ENCODE measurements at places on chromosomes 7 and 10. TPM values are rescaled to one million over a fixed set of nuclear protein-coding genes. Genes with fewer than 3 reads are reported as not detected.

GRCh38 chr7:84297616-84298015, 103.0 kb upstream of the SEMA3A start:
- DNase-seq = no peak

- DNase-seq = no peak
Measured at GRCh38 chr7:155198901-155199845, 98.5 kb upstream of the INSIG1 start.

DNA sequence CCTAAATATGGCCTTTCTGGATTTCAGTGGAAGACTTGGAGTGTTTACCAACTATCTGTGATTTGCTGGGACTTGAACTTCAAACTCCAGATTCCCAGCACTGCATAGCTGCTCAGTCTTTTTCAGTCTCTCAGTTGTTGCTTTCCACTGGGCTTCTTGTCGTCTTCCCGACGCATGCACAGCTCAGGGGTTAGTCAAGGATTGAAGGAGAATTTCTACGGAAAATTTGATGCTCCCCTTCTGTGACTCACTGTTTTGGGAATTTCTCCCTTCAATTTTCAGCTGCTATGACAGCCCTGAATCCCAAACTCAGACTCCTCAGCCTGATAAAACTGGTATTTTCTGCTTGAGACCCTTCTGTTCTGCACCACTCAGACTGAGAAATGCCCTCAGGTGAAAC, 91.7 kb downstream of the CYP26A1 start:
- no peak for DNase-seq

- no peak for DNase-seq
Measured at GRCh38 chr7:122768827-122769226, 66.1 kb upstream of the RNF148 start.

The ANTXRL gene
- not detected for total RNA-seq

The POLR2J2 gene
- total RNA-seq = 2.4 TPM
